ENCODE measurements at places on chromosomes 7 and 10.

DNA sequence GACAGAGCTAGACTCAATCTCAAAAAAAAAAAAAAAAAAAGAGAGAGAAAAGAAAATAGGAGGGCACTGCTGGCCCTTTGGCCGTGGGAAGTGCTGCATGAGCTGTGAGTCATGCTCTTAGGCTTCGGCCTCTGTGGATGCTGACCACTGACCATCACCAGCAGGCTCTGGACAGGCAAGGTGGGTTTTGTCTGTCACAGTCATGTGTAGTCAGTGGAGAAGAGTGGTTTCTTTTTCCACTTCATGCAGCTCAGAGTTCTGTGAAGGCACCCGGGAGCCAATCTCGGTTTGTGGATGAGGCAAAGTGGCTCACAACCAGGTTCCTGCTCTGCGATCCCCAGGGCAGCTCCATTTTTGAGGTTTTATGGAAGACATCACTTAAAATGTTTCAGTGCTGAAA lies 58.1 kb downstream of the PRTFDC1 start:
- no peak for DNase-seq

GRCh38 chr7:18393465-18394118 lies 102.0 kb upstream of the HDAC9 start:
- no peak for DNase-seq

DNA sequence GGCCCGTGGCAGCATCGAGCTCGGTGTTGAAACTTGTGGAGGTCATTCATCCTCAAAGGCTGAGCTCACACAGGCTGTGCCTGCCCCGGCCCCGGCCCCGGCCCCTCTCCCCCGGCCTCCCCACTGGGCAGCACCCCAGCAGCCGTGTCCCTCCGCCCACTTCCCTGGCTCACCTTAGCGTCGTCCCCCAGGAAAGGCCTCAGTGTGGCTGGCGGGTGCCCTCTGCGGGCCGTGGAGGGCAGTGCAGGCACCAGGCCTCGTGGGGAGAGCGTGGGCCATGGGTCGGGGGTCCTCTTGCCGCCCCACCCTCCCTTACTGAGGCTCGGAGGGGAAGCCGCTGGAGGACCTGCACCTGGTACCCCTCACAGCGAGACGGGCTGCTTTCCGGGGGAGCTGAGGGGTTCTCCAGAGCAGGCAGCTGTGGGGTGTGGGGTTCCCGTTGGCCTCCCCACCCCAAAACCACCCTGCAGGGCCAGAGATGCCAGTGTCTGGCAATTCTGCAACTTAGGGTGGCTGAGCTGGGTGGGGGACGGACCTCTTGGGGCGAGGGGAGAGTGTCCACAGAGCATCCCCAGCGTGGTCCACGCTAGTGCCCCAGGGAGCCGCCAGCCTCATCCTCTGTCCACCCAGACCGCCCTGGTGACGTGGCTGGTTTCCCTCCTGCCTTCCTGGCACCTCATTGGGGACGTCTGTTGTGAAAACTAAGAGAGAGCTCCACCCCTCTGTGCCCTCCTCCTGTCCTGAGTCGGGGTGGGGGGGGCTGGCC lies 44.2 kb upstream of the DPYSL4 start:
- DNase-seq = no peak

GRCh38 chr7:27930910-27931476 lies 191.0 kb downstream of the TAX1BP1 start:
- DNase-seq = no peak

- DNase-seq = no peak
Observed at GRCh38 chr7:155009570-155010157, 6.7 kb upstream of the PAXIP1 start.

DNA sequence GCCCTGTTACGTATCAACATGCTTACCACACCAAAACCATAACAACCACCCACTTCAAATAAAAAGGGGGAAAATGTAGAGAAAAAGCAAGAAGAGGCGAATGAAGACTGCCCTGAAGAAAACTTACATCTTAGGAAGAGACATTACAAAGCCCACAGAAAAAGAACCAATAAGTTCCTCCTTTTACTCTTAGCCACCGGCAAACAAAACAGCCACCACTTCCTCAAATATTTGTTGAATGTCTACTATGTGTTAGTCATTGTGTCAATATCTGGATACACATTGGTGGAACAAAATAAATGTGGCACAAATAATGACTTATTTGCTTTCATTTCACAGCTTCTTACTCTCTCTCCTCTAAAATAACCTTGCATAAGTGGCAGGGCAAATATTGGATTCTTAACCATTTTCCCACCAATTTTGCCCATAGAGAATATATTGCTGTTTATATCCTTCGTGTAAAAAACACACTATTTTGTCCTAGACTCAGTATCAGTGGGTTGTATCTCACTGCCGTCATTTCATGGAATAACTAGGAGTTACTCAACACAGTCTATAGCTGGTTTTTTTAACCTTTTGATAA lies 106.8 kb downstream of the ANK3 start:
- DNase-seq = no peak

GRCh38 chr7:105849122-105849855 lies 27.1 kb downstream of the ATXN7L1 start:
- no peak for DNase-seq

DNA sequence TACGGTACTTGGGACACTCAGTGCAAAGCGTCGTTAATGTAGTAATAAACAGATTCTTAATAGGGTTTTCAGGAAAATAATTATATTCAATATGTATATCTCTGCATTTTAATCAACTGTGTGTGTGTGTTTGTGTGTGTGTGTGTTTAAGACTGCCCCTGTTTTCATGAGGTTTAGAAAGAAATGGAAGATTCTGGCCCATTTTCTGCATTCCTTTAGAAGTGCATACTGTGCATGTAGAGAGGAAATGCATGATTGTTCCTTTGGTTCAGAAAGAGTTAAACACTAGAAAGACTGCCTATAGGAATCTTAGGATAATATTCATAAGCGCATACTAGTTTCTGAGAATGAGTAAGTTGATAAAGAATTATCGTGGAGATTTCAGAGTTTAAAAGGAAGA lies 975 bp downstream of the CNTNAP2 start:
- no peak for DNase-seq

GRCh38 chr7:124074007-124074406 lies 41.1 kb upstream of the TMEM229A start:
- no peak for DNase-seq

DNA sequence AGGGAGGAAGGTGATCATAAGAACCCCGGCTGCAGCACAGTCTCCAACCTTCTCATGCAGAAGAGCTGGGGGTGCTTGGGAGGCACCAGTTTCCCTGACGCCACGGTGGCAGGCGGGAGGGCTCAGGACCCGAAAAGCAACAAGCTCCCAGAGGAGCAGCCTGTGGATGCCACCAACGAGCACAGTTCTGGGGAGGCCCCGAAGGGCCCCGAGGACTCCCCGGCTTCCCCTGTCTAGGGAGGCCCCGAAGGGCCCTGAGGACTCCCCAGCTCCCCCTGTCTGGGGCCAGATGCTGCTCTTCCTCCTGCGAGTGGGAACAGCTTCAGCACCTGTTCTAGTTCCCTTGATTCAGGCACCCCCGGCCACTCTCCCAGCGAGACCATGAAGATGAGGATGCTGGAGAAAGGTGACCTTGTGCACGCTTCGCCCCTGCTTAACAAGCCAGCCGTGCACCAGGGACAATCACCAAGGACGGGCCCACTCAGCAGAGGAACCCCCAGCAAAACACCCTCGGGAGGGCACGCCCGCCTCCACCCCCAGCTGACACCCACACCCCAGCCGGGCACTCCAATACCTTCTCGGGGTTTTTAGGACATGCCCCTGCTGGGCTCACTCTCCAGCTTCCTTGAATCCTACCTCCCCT lies 112.5 kb downstream of the PTPRN2 start:
- no peak for DNase-seq

GRCh38 chr7:57203161-57203791 lies 71.0 kb upstream of the ZNF479 start:
- no peak for DNase-seq

Data from omental fat pad (tissue), 4 donors.